IMR-90 (cell line): ENCODE measurements at places on chromosomes 6 and 20. TPM values are rescaled to one million over a fixed set of nuclear protein-coding genes. Genes with fewer than 3 reads are reported as not detected.

- DNase-seq = no peak
Observed at GRCh38 chr20:33042983-33043730, 10.5 kb upstream of the BPIFB3 start.

DNA sequence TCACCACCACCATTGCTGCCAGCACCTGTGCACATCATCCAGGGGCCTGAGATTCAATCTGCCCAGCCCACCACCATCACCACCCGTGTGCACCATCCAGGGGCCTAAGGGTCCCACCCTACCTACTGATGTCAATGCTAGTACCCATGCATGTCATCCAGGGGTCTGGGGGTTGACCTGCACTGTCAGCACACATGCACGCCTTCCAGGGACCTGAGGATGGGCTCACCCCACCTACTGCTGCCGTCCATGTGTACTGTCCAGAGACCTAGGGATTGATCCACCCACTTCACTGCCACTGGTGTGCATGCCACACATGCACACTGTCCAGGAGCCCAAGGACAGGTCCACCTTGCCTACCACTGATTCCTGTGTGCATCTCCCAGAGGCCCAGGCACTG is 11.9 kb upstream of the OXT start:
- no peak for DNase-seq

GRCh38 chr6:511488-512137 is 120.1 kb downstream of the IRF4 start:
- DNase-seq = peak; percentile 20

- no peak for DNase-seq
Observed at GRCh38 chr6:69408886-69409285, 387.9 kb downstream of the LMBRD1 start.

DNA sequence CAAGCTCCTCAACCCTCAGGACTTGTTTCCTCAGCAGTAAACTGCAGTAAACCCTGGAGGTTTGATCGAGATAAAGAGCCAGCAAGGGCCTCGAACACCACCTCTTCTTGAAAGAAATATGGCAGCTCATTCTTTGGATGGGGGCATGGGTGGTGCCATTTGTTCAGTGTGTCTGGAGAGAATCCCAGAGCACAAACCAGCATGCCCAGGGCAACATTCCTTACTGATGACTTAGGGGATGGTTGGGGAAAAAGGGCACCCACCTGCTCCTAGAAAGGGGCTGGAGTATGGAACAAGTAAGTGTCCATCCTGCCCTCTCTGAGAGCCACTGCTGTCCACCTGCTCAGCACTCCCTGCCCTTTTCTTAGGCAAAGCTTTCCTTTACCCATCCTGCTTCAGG is 31.3 kb upstream of the ZFAND3 start:
- DNase-seq = no peak

DNA sequence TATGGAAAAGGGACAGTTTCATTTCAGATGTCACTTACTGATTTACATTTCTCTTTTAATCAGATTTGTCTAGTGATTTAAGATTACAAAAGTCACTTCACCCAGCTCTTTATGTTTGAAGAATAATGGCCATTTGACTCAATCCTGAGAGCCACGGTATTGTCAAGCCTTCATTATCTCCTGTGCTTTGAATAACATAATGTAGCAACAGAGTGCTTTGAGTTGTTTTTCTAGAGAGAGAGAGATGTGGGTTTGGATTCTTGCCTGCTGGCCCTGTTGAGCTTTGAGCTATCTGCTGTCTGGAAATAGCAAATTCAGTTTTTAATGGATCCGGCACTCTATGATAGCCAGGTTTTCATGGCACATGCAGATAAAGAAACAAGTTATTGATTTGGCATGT is 478.4 kb upstream of the SOX4 start:
- DNase-seq = peak; percentile 42

DNA sequence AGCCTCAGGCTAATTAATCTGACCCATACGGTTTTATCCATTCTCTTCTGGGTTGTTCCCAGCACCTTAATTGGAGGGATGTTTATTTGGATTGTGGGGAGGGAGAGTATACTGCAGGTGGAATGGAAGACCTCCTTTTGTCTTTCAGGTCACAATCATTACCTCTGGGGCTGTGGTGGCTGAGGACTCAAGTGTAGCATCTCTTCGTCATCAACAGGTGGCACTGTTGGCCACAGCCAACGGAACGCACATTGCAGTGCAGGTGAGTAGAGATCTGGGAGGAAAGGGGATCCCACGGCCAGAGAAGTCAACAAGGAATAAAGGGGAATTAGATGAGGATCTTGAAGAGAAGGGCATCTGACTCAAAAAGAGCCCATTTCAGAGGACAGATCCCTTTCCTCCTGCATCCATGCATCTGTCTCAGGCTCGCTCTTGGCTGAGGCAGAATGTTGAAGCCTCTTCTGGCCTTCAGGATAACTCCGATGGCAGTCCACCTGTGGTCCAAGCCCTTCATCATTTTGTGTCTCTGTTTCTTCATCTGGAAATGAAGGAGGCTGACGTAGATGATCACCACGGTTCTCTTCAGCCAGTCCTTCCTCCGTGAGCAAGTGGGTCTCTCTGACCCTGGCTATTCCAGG is 3.2 kb upstream of the DEF6 start:
- DNase-seq = peak; percentile 38

DNA sequence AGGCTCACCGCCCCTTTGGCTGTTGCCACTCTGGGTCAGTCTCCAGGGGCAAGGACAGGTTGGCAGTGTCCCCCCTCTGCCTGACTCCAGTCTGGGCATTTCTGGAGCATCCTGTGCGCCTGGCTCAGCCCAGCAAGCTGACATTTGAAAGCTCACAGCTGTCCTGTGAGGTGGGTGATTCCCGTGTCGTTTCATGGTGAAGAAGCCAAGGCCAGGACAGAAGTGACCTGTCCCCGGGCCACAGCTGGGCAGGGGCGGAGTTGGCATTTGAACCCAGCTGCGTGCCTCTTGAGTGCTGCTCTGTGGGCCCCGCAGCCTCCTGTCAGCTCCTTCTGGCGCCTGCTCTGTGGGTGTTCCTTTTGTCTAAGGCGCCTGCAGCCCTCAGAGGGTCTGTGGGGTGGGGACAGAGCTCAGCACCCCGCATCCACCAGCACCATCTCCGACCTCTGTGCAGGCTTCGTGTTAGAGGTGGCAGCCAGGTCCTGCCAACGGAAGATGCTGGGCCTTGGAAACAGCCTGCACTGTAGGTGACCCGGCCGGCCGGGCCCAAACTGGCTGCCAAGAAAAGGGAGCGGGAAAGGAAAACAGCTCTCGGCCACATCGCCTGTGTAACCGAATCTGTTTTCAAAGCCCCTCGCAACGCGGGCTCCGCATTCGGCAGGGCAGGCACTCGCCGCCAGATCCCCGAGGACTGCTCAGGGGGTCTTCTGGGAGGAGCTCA is 5.8 kb upstream of the GATA5 start:
- DNase-seq = no peak

- DNase-seq = no peak
Observed at GRCh38 chr6:106913111-106913510, 61.4 kb downstream of the CD24 start.

DNA sequence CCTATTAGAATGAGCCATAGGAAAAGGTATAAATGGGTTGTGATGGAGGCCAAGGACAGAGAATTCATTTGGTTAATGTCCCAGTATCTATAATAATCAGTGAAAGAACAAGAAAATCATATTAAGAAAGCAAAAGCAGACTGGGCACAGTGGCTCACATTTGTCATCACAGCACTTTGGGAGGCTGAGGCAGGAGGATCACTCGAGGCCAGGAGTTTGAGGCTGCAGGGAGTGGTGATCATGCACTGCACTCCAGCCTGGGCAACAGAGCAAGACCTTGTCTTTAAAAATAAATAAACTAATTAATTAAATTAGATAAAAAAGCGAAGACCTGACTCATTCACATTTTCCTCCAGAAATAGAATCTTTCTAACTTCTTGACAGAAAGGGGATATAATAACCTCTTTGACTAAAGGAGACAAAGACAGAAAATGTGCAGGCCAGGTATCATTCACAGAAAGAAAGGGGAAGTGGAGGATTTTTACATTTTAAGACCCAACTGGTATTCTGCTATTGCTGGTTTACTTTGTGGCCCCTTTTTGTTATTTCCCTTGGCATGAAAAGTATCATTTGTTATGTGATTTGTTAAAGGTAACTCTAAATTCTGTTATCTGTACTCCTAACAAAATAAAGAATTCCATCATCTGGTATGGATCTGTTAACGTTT is 31.9 kb upstream of the MAPK13 start:
- DNase-seq = no peak

GRCh38 chr20:47493175-47493962 is 8.3 kb upstream of the NCOA3 start:
- peak; percentile 63 for DNase-seq

DNA sequence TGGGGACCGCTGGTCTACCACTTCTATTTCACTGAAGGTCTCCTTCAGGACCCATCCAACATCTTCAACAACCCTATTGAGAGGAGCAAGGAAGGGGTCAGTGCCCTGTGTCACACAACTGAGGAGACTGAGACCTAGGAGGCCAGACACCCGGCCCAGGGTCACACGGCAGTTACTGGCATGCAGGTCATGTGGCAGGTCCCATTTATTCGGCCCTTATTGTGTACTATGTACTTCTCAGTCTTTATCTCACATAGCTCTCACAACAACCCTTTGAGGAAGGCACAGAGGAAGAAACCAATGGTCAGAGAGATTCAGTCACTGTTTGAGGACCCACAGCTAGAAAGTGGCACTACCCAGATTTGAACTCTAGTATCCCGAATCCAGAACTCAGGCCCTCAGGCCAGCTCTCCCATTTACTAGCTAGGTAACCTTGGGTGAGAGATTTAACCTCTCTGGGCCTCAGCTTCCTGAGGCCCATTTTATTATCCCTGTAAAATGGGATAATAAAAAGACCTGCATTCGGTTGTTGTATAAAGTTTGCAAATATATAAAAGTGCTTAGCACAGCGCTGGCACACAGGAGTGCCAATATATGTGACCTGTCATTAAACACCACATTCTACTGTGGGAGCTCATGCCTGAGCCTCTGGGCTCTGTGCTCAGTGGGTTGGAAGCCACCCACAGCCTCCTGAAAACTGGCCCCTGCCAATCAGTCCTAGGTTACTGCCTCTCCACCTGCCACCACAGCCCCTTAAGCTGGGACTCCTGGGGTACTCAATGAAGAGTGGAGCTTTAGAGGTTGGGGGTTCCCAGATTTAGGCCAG is 15.8 kb downstream of the TFEB start:
- DNase-seq = no peak

DNA sequence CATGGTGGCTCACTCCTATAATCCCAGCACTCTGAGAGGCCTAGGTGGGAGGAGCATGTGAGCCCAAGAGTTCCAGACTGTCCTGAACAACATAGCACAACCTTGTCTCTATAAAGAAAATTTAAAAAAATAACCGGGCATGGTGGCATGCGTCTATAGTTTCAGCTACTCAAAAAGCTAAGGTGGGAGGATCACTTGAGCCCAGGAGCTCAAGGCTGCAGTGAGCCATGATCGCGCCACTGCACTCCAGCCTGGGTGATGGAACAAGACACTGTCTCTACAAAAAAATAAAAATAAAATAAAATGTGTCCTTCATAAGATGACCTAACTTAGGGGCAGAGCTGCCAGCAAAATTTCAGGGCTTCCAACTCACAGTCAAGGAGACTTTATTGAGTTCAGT is 12.6 kb downstream of the ID4 start:
- no peak for DNase-seq

GRCh38 chr6:89843070-89843469 is 13.4 kb downstream of the CASP8AP2 start:
- peak; percentile 34 for DNase-seq

DNA sequence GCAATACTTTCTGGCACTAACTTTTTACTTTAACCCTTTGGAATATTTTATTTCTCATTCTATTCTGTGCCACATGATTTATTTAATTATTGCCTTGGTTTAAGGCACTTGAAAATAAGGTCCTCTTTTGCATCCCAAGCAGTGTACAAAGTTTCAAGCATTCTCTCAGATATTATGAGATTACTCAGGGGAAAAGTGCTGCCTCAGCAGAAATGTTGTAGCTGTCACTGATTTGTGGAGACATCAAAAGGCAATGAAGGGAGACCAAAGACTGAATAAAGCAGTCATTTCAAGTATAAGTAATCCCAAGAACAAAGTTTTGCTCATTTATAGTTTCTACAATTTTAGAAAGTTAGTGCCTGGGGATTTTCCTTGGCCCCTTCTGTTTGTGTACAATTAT is 253.0 kb downstream of the RNF144B start:
- DNase-seq = no peak

- DNase-seq = no peak
Observed at GRCh38 chr6:106648651-106649308, 19.4 kb downstream of the QRSL1 start.

- peak; percentile 71 for DNase-seq
Observed at GRCh38 chr6:30915591-30915946, 1.5 kb downstream of the VARS2 start.

DNA sequence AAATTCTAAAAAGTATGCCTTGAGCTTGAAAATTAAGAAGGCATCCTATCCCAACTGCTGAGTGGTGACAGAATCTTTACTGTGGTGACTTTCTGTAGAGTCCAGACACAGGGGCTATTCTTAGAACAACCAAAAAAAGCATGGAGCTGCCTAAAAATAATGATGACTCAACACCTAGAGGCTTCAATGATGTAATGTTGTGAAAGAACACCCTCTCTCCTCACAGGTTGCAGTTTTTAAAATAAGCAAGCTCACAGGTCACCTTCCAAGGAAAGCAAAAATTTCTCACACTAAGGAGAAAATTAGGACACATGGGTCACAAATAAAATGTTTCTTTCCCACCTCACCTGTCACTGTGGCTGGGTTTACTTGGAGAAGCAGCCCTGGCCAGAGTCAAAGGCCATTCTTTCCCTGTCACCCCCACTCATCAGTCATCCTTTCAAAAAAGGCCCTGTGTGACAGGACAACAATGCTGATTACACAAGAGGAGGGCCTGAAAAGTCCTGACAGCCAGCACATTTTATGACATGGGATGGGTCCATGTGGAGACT is 53.5 kb downstream of the RCAN2 start:
- peak; percentile 33 for DNase-seq

DNA sequence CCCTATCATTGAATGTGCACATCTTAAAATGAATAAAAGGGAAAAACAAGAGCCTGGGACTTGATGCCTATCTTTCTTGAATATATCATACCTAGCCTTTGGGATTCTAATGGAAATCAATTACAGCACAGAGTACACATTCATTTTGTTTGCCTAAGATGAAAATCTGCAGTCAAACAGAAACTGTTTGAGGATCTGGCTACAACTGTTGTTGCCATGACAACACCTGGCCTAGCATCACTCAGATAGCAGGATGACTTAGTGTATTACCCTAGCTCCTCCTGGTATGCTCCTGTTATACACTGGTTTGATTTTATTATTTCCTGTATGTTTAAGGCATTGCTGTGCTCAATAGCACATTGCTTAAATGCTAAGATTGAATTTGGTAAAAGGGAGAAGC is 71.5 kb upstream of the LAMP5 start:
- DNase-seq = peak; percentile 56

- DNase-seq = no peak
Observed at GRCh38 chr20:19543101-19543500, 215.0 kb upstream of the RIN2 start.

GRCh38 chr20:40882152-40882551 is 146.5 kb upstream of the TOP1 start:
- no peak for DNase-seq

CD83 gene
- total RNA-seq = 2.5 and 3.1 TPM in 2 replicates

LY6G5C gene
- 0.18 TPM in 1 of 2 replicates, not detected in the other for total RNA-seq

STX11 gene
- 0.54 and 0.56 TPM in 2 replicates for total RNA-seq

PNPLA1 gene
- not detected in 2 replicates for total RNA-seq

FAM217A gene
- not detected in 2 replicates for total RNA-seq

BPHL gene
- total RNA-seq = 15.8 and 16.3 TPM in 2 replicates

SULF2 gene
- 0.28 and 0.54 TPM in 2 replicates for total RNA-seq

CLVS2 gene
- not detected in 2 replicates for total RNA-seq

ZBTB12 gene
- 2.0 and 2.5 TPM in 2 replicates for total RNA-seq

RAE1 gene
- total RNA-seq = 32.5 and 32.8 TPM in 2 replicates

SRSF3 gene
- 237 and 256 TPM in 2 replicates for total RNA-seq
